MCF 10A (cell line): ENCODE measurements at places on chromosomes 5 and 9.
A peak's percentile ranks its signal among the peaks of the same experiment; 100 is the strongest.

DNA sequence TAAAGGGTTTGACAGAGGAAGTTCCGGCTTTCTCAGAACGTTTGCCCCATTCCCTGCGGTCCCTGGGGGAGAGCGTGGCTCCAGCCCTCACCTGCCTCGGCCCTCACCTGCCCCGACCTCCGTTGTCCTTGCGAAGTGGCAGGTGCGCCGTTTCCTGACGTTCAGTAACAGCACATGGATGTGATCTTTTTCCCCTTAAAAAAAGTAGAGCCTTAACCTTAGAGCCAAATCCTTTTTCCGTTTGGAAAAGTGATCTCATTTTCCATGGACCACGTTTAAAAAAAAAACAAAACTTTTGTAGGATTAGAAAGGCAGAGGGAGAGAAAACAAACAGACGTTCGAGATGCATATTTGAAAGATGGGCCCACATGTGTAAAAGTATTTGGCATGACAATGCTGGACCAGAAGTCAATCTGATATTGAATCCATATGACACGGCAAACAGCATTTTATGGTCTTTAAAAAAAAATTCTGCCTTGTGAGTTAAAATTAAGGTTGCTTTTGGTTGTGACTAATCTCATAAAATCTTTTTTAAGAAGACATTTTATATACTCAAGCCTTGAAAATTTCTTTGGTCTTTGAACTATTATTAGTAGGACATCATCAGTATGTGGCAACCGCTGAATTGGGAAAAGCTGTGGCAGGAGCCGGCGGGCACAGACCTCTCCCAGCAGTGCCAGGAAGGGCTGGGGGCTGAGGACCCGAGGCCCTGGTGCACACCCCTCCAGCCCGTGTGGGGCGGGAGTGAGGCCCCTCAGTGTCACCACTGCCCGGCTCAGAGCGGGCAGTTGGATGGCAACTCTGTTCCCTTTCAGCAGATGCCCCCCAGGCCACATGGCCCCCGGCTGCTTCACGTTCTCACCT, 42.5 kb upstream of the EXOC3 start:
- DNase-seq: no peak

GRCh38 chr5:91848453-91848852, 465.3 kb upstream of the ARRDC3 start:
- peak; percentile 93 for DNase-seq

- DNase-seq: peak; percentile 24
Observed at GRCh38 chr9:2502760-2503159, 118.8 kb upstream of the VLDLR start.

DNA sequence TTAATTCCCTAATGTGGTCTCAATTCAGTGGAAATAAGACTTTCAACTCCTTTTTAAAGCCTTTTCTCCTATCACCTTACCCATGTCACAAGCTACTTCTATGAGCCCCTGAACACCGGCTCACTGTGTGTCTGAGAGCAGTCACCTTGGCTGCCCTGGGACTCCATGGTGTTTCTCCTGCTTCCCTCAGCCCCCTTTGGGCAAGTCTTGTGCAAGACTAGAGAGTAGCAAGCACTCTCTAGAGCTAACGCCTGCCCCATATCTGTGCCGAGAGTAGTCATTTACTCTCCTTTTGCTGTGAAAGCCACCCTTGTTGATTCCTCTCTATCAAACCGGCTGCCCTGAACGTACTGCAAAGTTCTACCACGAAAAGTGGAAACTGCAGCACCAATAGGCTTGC, 77.9 kb upstream of the DAB2 start:
- no peak for DNase-seq

- DNase-seq: no peak
Observed at GRCh38 chr5:5139777-5140478, at the start of gene ADAMTS16. ADAMTS16 (plus strand) TSS chr5:5140330; CDS start chr5:5140468, 138 bp downstream.
